ENCODE measurements at places on chromosomes 5 and 9.

GRCh38 chr5:80620211-80620610, 34.2 kb upstream of the MSH3 start:
- no peak for DNase-seq

DNA sequence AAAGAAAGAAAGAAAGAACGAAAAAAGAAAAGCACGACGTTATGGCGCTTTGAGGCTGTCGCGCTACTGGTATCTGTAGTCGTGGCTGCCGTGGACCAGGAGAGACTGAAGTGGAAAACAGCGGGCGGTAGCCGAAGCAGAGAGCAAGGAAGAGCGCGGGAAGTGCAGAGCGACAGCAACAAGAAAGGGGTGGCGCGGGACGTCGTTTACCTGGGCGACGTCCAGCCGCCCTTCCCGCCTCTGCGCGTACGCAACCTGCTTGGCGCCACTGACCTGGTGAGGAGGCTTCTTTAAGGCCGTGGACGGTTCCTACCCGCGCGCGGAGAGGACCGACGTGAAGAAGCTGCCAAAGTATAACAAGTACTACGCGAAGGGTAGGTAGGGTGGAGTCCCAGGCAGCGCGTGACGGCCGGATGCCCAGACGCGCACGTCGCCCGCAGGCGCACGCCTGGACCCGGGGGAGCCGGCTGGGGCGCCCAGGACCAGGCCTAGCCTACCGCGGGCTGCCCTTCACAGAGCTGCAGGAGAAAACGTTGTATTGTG, 15.4 kb downstream of the CCL28 start:
- no peak for DNase-seq

DNA sequence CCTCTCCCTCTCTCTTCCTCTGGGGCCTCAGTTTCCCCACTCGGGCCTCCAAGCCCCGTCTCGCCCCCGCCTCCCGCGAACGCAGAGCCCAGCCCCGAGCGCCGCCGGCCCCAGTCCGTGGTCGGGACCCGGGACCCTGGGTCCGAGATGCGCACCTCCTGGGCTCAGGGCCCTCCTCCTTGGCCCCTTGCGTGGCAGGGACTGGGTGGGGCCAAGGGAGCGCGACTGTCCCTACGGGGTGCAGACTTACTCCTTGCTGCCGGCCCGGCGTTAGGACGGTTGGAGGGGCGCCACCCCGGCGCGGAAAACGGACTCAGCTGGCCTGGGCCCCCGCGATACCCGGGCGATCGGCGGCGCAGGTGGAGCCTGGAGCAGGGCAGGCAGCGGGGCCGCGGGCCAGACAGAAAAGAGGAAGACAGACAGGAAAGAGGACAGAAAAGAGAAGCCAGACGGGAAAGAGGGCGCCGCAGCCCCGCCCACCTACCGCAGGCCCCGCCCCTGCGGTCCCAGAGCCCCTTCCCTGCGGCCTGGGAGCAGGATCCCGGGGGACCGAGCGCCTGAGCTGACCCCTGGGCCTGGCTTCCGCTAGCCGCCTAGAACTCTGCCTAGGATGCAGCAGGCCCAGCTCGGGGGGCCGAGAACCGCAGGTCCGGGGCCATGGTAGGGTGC, at the start of gene GBGT1:
Gene GBGT1, minus strand, starts transcription at position 411 of the 669 bp plus-strand sequence. CDS start 1,502 bp downstream, outside the sequence.
- no peak for DNase-seq

GRCh38 chr5:91438871-91439270, 55.8 kb upstream of the ARRDC3 start:
- DNase-seq, result no peak

- DNase-seq, result no peak
Measured at GRCh38 chr9:18580151-18580550, 106.2 kb downstream of the ADAMTSL1 start.

- no peak for DNase-seq
Measured at GRCh38 chr5:168875832-168876231, 296.7 kb upstream of the PANK3 start.

DNA sequence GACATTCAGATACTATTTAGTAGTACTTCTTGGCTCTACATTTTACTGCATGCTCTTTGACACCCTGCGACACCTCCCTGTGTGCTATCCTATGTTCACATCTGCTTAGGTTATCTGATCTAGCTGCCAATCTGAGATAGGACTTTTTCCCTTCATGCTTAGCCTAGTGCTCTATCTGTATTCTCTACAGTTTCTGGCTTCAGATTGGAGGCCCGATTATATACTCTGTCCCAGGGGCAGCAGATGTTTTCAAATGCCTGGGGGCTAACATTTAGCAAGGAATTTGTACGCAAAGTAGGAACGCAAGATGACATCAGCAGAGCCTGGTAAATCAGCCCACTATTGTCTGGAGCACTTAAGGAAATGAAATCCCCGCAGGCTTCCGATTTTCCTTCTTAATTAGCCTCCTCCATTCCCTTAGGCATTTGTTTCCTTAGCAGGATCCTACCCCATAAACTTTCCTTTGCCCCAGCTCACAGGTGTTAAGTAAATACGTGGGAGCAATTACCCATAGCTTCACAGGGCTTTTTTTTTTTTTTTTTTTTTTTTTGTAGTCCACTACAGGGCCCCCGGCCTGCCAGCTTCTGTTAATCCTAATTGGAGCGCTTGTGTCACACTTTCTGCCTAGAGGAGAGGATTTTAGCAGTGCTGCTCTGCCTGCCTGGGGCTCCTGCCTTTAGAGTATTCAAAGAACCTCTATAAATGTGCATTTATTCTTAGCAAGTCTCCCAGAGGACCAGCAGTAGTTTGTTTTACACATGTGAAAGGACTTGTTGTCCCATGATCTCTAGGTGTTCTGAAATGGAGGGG, 61.1 kb upstream of the LPAR1 start:
- no peak for DNase-seq

All from NCI-H345 (cell line).